Effector memory CD4-positive, alpha-beta T cell (primary cell): ENCODE measurements at places on chromosomes 2 and 18.

DNA sequence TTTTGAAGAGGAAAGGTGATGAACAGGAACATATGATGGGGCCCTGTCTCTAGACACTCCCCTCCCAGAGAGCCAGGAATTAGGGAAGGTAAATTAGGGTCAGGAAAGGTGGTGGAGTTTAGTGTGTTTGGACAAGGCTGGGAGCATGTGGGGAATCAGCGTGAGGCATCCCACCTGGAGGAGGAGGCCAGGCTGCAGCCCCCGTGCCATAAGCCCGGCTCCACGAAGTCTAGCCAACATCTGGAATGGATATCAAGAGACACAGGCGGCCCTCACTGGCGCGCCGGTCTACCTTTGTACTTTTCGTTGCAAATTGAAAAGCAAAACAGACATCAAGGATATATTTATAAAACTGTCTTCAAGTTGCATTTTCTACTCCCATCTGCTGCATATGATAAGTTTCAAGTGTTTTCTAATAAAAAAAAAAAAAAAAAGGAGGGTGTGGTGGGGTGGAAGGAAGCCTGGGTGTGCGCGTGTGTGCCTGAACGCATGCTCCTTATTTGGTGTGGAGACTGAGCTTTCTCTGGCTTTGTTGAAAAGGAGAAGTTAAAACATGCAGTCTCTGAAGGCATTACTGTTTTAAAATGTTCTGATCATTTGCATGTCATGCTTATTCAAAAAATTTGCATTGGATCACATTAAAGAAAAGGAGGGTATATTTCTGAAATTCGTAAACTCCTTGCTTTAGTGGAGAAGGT, 546.7 kb upstream of the ID2 start:
- H3K27ac ChIP-seq: no peak overlapping the region
- H3K4me3 ChIP-seq: no peak overlapping the region
- H3K27me3 ChIP-seq: no peaks in the 10 kb centered on the region
- H3K4me1 ChIP-seq: no peaks in the 10 kb centered on the region
- H3K36me3 ChIP-seq: no peaks in the 10 kb centered on the region

DNA sequence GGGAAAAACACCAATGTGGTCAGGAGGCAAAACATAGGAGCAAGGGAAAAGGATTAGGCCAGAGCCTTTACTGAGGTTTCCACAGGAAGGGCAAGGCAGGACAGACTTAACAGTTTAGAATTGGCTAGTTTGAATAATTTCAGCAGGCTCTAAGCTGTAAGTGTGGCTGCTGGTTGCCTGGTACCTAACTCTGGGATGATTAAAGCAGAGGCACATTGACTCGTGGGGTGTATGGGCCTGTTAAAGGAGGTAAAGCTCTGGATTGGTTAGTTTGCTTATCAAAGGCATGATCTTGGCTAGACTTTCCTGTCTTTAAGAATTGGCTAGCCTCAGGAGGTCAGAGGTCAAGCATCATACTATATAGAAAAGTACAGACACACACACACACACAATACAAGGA, 132.6 kb downstream of the SPAG16 start:
- no peaks in the 10 kb centered on the region for H3K36me3 ChIP-seq
- DNase-seq: no peak
- no peak overlapping the region for H3K4me3 ChIP-seq

- DNase-seq: no peak
- no peak overlapping the region for H3K4me3 ChIP-seq
- H3K27ac ChIP-seq: no peak overlapping the region
- H3K27me3 ChIP-seq: no peaks in the 10 kb centered on the region
Measured at GRCh38 chr2:79876430-79876829, 363.6 kb downstream of the CTNNA2 start.

- no peaks in the 10 kb centered on the region for H3K4me1 ChIP-seq
- no peaks in the 10 kb centered on the region for H3K27me3 ChIP-seq
- no peak overlapping the region for H3K27ac ChIP-seq
- no peak for DNase-seq
- H3K36me3 ChIP-seq: no peaks in the 10 kb centered on the region
Measured at GRCh38 chr2:160784034-160784433, 290.4 kb upstream of the RBMS1 start.

DNA sequence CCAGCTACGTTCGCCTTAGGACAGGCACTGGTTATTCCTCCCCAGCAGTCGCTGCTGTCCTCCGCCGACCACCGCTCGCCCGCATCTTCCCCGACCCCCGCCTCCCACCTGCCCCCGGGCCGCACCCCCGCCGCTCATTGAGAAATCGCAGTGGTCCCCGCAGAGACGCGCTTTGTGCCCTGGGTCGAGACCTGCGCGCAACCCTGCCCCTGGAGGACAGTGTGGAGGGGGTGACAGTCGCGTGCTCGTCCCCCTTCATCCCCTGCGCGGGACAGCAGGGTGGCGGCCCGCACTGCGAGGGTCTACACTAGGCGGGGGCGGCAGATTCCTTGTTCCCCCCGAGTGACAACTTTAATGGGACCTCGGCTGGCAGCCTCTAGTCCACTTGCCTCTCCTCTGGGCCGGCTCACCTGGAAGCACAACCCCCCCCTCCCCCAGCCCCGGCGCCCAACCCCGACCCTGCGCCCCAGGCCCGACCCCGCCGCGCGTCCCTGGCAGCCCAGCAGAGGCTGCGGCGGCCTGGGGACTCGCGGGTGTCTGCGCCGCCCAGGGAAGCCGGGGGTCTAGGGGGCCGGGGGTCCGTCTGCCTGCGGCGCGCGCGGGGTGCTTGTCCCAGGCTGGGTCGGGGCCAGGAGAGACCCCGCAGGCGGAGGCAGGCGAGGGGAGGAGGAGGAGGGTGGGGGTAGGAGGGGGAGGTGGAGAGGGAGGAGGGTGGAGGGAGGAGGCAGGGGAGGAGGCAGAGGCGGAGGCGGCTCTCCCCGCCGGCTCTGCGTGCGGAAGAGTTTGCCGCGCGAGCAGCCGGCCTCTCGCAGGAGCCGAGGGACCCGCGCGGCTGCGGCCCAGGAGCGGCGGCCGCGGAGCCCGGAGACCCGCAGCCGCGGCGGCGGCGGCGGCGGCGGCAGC, at the start of gene NPAS2:
Gene NPAS2, plus strand, starts transcription at position 770 of the 903 bp plus-strand sequence. CDS start 84,616 bp downstream, outside the sequence.
- peaks cover 9% of the 10 kb centered on the region for H3K27me3 ChIP-seq
- no peaks in the 10 kb centered on the region for H3K36me3 ChIP-seq
- H3K4me1 ChIP-seq: peaks cover 5% of the 10 kb centered on the region
- no peak for DNase-seq

- H3K4me3 ChIP-seq: no peak overlapping the region
- no peak overlapping the region for H3K27ac ChIP-seq
- no peaks in the 10 kb centered on the region for H3K4me1 ChIP-seq
- no peaks in the 10 kb centered on the region for H3K27me3 ChIP-seq
Measured at GRCh38 chr2:141878016-141878415, 252.8 kb downstream of the LRP1B start.

DNA sequence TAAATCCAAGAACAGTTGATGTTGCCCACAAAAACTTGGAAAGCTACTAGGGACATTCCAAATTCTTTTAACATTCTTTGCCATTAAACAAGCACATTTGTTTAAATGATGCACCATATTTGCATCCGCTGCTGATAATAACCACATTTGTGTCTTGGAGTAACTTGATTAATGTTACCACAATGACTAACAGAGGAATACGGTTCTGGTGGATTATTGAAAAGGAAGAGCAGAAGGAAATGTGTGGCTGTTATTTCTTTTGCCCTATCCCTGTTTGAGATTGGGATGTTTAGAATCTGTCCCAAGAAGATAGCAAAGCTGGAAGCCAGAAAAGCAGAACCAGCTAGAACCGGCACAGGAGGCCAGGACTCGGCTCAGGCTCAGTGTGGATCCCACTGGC, 39.2 kb upstream of the RASGRP3 start:
- H3K4me3 ChIP-seq: no peak overlapping the region
- DNase-seq: no peak
- no peaks in the 10 kb centered on the region for H3K27me3 ChIP-seq
- H3K27ac ChIP-seq: no peak overlapping the region
- no peaks in the 10 kb centered on the region for H3K36me3 ChIP-seq
- no peaks in the 10 kb centered on the region for H3K4me1 ChIP-seq

- H3K27ac ChIP-seq: no peak overlapping the region
- H3K36me3 ChIP-seq: no peaks in the 10 kb centered on the region
- no peak overlapping the region for H3K4me3 ChIP-seq
- no peaks in the 10 kb centered on the region for H3K27me3 ChIP-seq
Measured at GRCh38 chr18:25990473-25990872, 99.9 kb downstream of the SS18 start.

DNA sequence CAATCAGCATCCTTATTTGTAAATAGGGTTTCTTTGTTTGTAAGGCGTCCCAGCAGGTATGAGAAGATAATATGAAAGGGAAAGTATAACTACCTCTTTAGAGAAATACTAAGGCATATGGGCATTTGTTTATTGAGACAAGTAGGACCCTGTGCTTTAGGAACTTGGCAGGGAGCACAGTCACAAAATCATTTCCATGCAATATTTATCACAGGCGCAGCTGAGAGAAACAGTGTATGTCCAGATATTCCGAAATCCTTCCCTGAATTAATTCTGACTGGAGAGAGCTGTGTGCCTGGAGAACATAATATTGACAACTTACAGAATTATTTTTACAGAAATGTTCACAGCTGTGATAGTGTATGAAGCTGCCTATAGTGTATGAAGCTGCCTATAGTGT, 416.7 kb downstream of the THSD7B start:
- H3K27ac ChIP-seq: no peak overlapping the region
- H3K27me3 ChIP-seq: no peaks in the 10 kb centered on the region
- H3K36me3 ChIP-seq: no peaks in the 10 kb centered on the region

- no peak overlapping the region for H3K27ac ChIP-seq
- no peaks in the 10 kb centered on the region for H3K27me3 ChIP-seq
- H3K4me3 ChIP-seq: no peak overlapping the region
- H3K36me3 ChIP-seq: no peaks in the 10 kb centered on the region
Measured at GRCh38 chr2:65159906-65160305, 30.0 kb upstream of the RAB1A start.

GRCh38 chr2:179751163-179751809, 110.1 kb downstream of the ZNF385B start:
- H3K27ac ChIP-seq: no peak overlapping the region
- H3K4me1 ChIP-seq: no peaks in the 10 kb centered on the region
- H3K36me3 ChIP-seq: no peaks in the 10 kb centered on the region
- no peaks in the 10 kb centered on the region for H3K27me3 ChIP-seq
- H3K4me3 ChIP-seq: no peak overlapping the region

DNA sequence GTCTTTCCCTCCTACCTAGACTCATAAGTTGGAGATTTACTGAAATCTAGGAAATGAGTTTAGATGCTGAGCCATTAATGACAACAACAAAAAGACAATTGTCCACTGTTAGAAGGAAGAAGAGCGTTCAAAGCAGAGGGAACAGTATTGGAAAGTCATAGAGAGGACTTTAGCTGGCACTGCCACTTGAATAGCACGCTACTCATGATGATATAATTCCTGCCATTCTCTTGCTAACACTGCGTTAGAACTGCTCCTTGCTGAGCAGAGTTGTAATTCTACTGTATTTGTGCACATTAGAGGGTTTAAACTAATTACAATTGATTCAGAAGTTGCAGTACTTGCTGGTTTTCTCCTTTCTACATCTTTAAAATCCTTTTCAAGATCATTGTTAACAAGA, 9.0 kb upstream of the AFTPH start:
- no peak overlapping the region for H3K27ac ChIP-seq
- no peaks in the 10 kb centered on the region for H3K4me1 ChIP-seq
- H3K36me3 ChIP-seq: no peaks in the 10 kb centered on the region
- no peak for DNase-seq

DNA sequence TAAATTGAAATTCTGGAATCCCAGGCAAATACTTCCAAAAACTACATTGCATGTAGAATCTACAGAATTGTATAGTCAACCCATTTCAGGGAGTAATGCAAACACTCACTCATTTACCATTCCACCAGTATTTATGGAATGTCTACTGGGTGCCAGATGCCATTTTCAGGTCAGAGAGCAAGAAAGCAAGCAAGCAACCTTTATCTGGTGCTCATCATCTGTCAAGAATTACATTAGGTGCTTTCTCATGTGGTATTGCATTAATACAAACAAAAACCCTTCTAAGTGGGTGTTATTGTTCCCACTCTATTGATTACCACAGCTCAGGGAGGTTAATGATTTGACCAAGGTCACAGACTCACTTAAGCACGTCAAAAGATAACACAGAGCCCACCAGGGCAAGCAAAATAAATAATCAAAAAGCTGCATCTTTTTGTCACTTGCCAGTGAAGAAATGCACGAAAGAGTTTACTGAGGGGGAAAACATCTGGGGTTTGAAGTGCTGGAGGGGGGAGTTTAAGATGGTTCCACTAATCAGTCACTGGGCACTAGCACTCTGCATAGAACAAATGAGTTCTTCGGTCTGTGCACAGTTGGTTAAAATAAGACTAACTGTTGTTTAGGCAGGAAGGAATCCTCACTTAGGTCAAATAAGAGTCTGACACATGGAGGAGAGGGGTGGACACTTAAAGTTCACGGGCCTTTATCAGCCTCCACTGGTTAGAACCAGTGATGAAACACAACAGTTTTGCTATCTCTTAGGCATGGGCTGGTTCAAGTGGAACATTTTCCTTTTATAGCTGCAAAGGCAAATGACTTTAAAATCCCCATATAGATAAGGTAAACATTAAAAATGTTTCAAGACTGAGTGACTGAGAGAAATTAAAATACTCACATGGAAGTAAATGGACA, 208.8 kb downstream of the CDH2 start:
- H3K27ac ChIP-seq: no peak overlapping the region
- no peak for DNase-seq
- no peak overlapping the region for H3K4me3 ChIP-seq
- H3K36me3 ChIP-seq: no peaks in the 10 kb centered on the region
- no peaks in the 10 kb centered on the region for H3K4me1 ChIP-seq
- no peaks in the 10 kb centered on the region for H3K27me3 ChIP-seq

- H3K36me3 ChIP-seq: no peaks in the 10 kb centered on the region
- no peaks in the 10 kb centered on the region for H3K27me3 ChIP-seq
- no peaks in the 10 kb centered on the region for H3K4me1 ChIP-seq
Measured at GRCh38 chr18:6661692-6662415, 67.7 kb upstream of the ARHGAP28 start.

DNA sequence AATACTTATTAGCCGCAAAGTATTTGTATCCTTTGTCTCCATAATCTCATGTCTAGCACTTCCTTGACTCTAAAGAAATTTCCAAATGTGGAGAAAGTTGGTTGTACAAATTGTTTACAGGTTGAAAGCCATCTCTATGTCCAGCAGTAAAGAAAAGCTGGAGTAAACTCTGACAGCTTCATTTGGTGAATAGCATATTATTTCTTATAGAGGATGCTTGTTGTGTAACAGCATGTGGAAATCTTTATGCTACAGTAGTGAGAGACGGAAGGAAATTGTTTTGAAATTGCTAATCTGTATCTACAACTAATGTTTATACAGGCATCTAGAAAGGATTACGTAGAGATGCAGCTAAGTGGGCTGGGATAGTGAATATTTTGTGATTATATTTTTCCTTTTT, 78.5 kb downstream of the UGGT1 start:
- no peak overlapping the region for H3K4me3 ChIP-seq
- no peak for DNase-seq
- H3K27ac ChIP-seq: no peak overlapping the region
- H3K36me3 ChIP-seq: peaks cover 74% of the 10 kb centered on the region
- H3K4me1 ChIP-seq: no peaks in the 10 kb centered on the region
- H3K27me3 ChIP-seq: no peaks in the 10 kb centered on the region

GRCh38 chr2:236318401-236318800, 54.2 kb upstream of the ASB18 start:
- DNase-seq: no peak
- no peaks in the 10 kb centered on the region for H3K36me3 ChIP-seq
- no peaks in the 10 kb centered on the region for H3K27me3 ChIP-seq
